ENCODE measurements at places on chromosomes 2 and 18.

DNA sequence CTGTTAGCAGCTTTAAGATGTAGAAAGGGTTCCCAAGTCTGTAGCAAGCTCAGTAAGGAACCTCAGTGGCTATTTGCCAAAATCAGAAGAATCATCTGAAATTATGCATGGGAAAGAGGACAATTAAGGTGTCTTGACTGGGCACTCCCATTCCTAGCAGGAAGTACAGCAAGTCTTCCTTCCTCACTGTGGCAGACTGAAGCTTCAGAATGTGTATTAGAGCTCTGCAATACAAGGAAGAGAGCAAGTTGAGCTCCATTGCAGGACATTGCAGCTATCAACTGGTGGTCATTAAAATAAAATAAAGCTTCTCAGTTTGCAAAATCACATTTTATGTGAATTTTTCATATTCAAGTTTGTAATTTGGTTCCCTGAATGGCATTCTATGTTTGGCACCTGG lies 200.5 kb upstream of the CHAC2 start:
- no peak for DNase-seq

DNA sequence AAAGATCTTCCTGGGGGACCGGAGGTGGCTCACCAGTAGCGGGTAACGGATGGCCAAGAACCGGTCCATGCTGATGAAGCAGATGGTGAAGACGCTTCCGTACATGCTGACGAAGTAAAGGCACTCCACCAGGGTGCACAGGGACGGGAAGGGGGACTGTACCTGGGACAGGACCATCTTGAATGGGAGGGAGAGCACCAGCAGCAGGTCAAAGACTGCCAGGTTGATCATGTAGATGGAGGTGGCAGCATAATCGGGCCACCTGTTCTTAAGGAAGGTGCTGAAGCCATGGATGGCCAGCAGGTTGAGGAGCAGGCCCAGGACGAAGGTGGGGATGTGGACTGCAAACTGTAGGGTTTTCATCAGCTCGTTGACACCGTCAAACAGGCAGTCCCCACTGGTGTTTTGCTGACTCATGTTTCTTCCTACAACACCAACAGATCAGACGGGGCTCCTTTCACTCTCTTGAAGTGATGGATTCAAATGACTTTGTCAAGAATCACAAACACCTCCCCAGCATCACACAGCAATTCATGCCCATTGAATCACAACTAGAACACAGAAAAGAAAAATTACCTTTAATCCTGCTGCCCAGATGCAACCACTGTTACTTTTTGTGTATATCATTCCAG lies 14.4 kb downstream of the GPR55 start:
- DNase-seq, result no peak

GRCh38 chr2:150426315-150426714 lies 61.2 kb downstream of the RND3 start:
- no peak for DNase-seq

DNA sequence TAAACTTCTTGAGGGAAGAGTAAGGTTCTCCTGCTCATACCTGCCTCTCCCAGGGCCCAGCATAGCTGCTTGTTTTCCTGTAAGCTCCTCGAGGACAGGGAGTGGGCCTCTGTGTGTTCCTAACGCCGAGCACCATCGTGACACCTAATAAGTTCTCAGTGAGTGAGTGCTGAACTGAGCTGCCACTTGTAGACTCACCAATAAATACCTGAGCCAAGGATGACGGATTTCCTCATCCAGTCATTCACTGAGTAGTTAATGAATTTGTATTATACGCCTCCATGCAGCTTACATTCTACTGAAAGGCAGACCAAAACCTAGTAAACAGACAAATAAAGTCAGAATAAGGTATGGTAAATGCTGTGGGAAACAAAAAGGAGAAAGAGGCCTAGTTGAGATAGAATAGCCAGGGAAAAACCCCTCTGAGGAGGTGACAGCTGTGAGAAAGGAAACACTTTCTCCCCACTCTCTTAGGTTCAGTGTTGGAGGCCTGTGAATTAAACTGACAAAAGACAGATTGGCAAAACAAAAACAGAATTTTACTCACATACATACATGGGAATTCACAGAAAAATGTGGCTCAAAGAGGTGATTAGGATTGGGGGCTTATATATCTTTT lies 138.6 kb downstream of the B3GNT2 start:
- no peak for DNase-seq

DNA sequence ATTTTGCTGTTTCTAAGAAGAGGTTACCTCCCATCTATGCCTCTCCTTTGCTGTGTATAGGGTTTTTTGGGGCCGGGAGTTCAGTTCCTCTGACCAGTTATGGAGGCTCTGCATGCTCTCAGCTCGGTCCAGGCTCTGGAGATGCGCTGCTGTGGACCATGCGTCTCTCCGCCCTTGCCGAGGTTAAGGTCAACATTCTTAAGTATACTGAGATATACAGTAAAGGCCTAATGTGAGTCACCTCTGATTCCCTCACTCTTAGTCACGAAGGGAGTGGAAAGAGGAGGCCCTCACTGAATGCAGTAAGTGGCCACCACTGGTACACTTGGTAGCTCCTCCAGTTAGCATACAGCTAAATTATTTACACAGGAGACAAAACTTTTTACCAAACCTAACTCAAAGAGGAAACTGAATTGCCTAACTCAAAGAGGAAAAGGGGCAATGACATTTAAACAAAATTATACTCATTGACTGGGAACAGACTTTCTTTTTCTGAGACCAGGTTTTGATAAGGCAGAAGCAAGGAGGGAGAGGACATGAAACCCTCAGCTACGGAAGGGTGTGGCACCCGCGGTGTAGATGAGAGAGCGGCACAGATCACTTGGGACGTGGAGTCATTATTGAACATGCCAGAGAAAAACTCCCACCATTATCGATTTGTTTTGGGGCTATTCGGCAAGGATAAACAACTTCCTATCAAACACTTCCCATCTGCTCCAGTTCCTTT lies 98.7 kb downstream of the COPS8 start:
- no peak for DNase-seq

DNA sequence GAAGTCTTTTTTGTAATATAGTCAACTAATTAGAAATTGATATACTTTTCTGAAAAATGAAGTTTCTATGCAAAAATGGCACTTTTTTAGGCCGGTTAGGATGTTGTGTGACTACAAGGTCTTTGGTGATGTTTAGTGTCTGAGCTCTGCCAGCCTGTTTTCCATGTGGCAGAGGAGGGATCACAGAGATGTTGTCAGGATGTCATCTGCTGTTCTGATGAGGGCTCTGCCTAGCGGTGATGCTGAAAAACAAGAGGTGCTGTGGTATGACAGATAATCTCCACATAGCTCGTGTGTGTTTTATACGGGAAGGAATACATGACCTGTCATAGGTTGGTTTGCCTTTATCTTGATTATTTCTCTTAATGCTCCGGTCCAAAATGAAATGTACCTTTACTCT lies 12.0 kb upstream of the IAH1 start:
- DNase-seq, result no peak

GRCh38 chr2:187566266-187566665 lies 12.0 kb upstream of the TFPI start:
- DNase-seq, result no peak

- DNase-seq, result no peak
Observed at GRCh38 chr18:49137093-49137492, 186.3 kb upstream of the SMAD7 start.

DNA sequence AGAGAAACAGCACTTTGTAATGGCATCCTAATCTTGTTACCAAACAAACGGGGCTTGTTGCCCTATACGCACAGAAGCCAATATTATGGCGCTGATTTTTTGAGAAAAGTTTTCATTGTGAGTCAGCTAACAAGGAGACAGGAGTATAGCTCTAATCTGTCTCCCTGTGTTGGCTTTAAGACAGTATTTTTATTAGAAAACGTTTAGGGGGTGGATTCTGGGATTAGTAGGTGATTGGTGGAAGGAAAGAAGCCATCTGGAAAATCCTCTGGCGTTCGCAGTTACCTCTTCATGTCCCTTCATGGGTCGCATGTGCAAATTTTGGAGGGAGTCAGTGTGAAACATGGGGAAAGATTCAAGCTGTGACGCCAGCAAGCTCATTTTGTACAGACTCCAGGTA lies 698 bp upstream of the TMEM237 start:
- DNase-seq, result no peak

- DNase-seq, result no peak
Observed at GRCh38 chr2:201353116-201353515, 4.0 kb downstream of the FLACC1 start.
